MV-4-11 (cell line): ENCODE measurements at places on chromosomes 4 and X.

DNA sequence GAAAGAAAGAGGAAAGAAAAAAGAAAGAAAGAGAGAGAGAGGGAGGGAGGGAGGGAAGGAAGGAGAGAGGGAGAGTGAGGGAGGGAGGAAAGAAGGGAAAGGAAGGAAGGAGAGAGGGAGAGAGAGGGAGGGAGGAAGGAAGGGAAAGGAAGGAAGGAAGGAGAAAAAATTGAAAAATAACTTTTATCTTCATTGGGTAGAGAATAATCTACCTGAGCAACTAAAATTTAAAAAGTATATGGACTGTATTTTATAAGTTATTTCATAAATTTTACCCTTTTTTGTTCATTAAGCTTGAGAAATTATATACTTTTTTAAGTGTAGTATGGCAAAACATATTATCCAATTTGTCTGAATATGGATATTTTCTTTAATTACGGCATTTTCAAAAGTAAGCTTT lies 32.0 kb downstream of the ARSJ start:
- DNase-seq, result no peak

GRCh38 chr4:11565899-11566298 lies 137.2 kb upstream of the HS3ST1 start:
- DNase-seq, result no peak

DNA sequence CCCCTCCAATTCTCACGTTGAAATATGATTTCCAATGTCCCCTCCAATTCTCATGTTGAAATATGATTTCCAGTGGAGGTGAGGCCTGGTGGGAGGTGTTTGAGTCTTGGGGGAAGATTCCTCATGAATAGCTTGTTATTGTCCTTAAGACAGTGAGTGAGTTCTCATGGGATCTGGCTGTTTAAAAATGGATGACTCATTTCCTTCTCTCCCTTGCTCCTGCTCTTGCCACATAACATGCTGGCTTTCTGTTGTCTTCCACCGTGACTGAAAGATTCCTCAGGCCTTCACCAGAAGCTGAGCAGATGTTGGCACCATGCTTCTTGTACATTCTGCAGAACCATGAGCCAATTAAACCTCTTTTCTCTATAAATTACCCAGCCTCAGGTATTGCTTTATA lies 346.8 kb upstream of the TECRL start:
- DNase-seq, result peak; percentile 2

DNA sequence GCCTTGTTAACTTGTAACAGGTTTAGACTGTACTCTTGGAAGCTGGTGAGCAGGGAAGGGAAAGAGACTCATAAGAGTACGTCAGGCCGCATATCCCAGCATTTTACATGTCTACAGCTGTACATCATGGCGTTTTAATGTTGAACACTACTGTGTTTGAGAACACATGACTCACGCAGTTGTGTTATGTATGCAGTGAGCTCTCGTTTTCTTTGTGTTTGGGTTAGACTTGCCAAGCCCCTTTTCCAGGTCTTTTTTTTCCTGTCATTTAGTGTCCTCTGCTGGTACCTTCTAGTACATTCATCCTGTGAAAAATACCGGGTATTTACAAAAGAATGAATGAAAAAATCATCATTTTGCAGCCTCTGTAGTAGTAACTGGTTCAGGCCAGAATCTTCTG lies 35.3 kb downstream of the SMS start:
- DNase-seq, result no peak

GRCh38 chr4:152515678-152516077 lies 20.2 kb downstream of the FBXW7 start:
- DNase-seq, result no peak

GRCh38 chr4:102352781-102353180 lies 7.5 kb upstream of the SLC39A8 start:
- no peak for DNase-seq

- no peak for DNase-seq
Observed at GRCh38 chrX:115957862-115958490, 212.6 kb upstream of the AGTR2 start.

DNA sequence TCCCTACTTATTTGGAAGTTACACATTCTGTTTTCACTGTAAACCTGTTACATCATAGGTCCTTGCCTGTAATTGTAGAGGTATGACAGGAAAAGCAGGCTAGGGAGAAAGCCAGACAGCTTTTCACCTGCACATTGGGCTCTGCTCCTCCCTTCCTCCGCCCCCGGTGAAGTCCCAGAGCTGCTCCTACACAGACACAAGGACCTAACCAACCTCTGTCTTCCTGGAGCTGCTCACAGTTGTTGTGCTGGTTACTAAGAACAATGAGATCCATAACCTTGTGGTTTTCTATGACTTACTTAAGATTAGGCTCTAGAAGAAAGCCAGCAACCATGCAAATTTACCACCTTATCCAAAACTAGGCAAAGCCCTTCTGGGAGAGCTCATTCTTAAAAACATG lies 40.0 kb downstream of the MOSPD2 start:
- no peak for DNase-seq

DNA sequence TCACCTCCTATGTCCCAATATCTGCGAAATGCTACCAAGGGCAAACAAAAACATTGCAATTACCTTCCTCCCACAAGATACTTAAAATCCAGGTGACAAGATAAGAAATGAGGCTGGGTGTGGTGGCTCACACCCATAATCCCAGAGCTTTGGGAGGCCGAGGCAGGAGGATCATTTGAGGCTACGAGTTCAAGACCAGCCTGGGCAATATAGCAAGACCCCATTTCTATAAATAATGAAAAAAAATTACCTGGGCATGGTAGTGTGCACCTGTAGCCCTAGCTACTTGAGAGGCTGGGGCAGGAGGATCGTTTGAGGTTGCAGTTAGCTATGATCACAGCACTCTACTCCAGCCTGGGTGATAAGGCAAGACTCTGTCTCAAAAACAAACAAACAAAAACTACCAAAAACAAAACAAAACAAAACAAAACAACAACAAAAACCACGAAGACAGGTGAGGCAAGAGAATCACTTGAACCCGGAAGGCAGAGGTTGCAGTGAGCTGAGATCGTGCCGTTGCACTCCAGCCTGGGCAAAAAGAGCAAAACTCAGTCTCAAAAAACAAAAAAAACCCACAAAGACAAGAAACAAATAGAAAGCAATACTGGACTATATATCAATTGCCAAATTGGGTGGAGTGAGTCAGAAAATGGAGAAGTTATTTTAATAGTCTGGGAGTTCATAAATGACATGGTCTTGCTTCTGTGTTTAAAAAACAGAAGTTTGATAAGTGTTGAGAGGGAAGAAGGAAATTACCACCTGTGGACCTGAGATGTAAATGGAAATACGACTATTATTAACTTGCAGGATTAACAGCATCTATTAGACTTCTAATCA lies 176.5 kb downstream of the FBXW7 start:
- peak; percentile 70 for DNase-seq

DNA sequence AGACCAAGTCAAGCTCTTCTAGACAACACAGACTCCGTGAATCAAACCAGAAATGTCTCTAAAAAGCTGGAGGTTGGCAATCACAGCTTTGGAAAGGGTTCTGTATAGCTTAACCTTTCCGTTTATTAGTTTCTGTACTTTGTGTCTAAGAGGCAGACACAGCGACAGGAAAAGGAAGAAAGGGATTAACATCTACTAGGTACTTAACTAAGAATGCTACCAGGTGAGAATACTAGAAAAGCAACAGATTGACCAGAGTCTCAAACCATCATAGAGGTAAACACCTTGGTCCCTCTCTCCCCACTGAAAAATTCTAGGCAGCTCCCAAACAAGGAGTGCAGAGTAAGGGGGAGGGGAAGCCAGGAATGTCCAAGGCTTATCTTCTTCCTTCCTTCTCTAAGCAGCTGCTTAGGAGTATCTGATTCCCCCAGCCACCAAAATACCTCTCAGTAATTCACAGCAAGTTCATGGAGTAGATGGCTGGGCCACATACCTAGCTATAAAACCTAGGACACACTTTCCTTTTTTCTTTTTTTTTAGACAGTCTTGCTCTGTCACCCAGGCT lies 80.8 kb downstream of the APBB2 start:
- no peak for DNase-seq

GRCh38 chrX:44908153-44908552 lies 35.2 kb downstream of the KDM6A start:
- DNase-seq, result peak; percentile 36

DNA sequence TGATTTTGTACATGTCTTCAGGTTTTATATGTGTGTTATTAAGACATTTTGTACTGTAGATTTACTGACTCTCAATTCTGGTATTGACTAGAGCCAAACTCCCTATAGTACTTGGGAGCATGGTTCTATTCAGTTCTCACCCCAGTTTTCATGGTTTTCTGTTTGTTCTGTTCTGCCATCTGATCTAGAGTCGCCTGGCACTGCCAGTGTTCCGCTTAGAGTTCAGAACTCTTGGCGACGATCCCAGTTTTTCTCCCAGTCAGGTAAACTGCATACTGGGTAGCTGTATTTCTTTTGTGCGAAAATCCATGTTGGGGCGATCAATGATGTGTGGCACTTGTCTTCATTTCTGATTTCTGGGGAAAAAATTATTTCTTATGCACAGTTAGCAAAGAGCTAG lies 78.0 kb downstream of the PHOX2B start:
- no peak for DNase-seq

DNA sequence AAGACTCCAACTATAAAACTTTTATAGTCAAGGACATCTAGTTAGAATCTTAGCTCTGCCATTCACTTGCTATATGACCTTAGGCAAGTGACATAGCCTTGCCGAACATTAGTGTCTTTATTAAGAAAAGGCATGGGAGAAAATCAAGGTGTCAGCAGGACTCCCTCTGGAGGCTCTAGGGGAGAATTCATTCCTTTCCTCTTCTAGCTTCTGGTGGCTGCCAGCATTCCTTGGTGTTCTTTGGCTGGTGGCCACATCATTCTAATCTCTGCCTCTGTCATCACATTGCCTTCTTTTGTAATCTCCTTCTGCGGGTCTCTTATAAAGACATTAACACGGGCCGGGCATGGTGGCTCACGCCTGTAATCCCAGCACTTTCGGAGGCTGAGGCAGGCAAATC lies 99.8 kb downstream of the PPP1R2C start:
- no peak for DNase-seq

DNA sequence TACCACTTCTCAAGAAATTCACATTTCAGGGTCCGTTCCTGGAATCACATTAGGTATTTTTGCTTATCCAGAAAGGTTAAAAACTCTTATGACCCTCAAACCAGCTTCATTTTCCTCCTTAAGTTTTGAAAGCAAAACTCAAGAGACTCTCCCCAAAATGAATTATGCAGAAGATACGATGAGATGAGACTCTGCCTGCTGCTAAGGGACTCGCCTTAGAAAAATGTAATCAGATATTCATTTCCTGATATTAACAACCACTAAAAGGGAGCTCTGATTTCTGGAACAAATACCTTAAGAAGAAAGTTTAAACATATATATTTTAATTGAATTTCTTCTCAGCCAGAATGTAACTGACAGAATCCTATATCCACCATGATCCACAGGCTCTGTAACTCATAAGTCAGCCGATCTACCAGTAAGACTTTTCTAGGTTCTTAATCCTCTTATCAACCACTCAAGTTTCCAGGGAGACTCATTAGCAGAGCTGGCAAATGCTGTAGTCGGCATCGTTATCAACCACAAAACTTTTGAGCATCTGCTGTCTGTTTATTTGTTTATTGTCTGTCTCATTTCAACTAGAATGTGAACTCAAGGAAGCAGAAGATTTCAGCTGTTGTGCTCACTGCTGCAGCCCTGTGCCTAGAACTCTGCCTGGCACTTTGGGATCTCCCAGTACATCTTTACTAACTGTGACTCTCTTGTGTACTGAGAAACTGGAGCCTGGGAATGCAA lies 112.5 kb downstream of the LDB2 start:
- DNase-seq, result no peak

DNA sequence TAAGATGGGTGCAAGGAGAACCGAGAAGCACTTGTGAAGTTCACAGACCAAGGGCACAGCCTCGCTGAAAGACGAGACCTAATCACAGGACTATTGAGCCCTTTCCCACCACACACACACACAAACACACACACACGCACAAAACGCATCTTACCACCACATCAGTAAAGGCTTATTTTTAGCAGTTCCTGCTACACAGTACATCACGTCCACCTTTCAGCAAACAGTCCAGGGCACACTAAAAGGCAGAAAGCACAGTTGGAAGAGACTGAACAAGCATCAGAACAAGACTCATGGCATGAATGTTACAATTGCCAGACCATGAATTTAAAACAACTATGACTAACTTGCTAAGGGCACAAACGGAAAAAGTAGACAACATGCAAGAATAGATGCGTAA lies 83.6 kb upstream of the MAPK10 start:
- DNase-seq, result no peak

- DNase-seq, result no peak
Observed at GRCh38 chrX:2402361-2402690, 98.5 kb downstream of the DHRSX start.

DNA sequence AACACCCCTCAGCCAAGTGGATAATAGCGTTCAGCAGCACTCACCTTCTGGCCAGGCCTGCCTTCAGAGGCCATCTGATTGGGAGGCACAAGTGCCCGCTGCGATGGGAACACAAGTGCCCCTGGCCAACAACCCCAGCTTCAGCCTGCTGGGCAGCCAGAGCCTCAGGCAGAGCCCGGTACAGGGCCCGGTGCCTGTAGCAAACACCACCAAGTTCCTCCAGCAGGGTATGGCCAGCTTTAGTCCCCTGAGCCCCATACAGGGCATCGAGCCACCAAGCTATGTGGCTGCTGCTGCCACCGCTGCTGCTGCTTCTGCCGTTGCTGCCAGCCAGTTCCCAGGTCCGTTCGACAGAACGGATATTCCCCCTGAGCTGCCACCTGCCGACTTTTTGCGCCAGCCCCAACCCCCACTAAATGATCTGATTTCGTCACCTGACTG lies 55.9 kb upstream of the MTM1 start:
- DNase-seq, result no peak

DNA sequence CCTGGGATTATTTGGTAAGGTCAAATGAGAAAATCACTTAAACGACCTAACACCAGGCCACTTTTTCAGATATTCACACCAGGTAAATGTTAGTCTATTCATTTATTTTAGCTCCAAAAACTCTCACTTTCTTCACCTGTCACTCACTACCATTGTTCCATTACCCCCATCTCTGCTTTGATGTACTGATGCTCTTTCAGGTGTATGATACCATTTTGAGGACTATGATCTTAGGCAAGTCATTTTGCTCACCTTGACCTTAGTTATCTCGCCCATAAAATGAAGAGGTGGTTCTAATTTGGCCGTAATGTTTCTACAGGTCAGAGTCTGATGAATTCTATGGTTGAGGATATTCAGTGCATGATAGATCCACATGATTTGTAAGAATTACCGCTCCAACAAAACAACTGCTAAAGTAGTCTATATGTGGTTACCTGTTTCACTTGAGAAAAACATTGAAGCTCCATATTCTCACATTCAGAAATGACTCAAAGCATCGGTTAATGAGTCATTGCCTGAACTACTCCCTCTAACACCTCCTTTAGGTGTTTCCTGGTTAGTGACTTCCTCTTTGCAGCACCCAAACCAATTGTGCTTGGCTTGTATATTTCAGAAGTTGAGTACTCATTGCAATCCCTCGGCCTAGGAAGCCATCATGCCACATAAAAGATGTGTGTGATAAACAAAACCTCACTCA lies 4.5 kb downstream of the DTHD1 start:
- DNase-seq, result peak; percentile 44

- peak; percentile 1 for DNase-seq
Observed at GRCh38 chrX:144896323-144896722, 351.0 kb upstream of the SPANXN1 start.
